ENCODE measurements at places on chromosomes 2 and 18.

DNA sequence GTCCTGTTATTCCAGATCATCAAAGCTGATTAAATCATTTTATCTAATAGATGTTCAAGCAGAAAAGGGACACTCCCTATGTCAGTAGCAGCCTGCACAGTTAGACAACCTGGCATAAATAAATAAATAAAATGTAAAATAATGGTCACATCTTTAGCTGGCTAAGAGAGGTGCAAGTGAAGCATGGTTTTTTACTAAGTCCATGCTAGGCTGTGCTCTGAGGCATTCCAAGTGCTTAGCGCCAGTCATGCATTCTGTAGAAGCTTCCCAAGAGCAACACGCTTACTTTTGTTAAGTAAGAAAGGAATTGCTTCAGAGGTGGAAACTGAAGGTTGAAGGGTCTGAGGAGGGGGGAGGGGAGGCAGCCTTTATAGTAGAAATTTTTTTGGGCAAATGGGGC lies 351.2 kb downstream of the CDH2 start:
- no peak for DNase-seq

DNA sequence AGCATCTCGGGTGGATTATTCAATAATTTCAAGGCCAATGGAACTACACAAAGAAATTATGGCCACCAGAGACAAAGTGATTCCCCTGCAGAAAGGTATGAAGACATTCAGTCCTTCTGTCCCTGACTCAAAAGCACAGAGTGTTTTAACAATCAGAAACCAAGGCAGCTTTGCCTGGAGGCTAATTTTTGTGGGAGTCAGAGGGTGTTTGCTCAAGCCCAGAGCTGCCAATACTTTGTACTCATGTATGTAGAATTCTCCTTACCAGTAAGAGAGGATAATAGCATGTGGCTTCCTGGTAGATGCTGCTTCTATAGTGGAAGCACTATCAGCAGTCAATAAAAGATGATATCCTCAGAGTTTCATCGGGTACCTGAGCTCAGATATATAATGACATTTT lies 178.4 kb downstream of the KCNE4 start:
- DNase-seq = no peak

DNA sequence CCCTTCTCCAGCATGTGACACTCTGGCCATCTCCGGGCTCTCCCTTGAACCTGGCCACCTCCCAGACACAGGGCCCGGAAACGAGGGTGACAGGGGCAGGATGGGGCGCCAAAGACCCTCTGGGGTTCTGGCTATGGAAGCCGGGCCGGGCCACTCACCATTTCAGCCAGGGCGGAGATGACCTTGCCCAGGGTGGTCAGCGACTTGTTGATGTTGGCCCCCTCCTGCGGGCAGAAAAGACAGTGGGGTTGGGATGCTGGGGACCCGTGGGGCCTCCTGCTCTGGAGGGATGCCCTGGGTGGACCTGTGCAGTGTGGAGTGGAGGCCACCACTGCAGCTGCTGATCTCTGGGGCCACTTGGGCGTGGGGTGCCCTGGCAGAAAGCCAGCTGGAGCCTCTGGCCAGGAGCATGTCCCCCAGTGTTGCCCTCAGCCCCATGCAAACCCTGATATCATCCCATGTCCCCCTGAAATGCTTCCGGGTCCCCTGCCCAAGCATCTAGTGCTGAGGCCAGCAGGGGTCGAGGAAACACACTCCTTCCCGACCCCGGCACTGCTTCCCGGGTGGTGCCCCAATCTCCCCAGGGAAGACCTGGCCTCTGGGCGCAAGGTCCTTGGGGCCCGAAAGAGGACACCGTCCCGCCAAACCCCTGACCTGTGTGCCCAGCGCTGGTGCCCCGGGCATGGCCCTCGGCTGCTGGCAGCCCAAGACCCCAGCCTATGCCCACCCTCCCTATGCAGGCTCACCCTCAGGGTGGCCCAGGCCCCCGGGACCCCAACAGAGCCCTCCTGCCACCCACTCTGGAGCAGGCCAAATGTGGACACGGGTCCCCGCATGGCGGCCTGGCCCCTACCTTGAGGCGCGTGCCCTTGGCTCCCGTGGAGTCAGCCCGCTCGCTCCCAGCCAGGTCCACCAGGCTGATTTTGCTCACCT lies 36.9 kb downstream of the KIF1A start:
- DNase-seq = no peak

GRCh38 chr2:180130403-180130802 lies 123.3 kb upstream of the CWC22 start:
- no peak for DNase-seq

GRCh38 chr2:192254444-192254843 lies 59.7 kb upstream of the TMEFF2 start:
- no peak for DNase-seq

DNA sequence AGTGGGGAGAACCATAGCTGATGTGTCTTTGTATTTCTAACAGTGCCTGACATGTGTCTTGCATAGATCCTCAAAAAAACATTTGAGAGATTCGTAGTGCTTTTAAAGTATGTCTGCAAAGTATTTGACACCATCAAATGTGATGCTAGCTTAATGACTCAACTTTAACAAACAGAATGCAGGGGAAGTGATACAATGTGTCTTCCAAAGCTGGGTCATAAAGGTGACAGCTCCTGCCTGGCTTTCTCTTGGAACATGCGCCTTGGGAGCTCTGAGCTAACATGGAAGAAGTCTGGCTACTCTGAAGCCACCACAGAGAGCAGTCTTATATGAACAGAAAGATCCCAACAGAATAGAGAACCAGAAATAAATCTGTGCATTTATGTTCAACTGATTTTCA lies 78.2 kb downstream of the C1D start:
- no peak for DNase-seq
